ENCODE measurements at places on chromosomes 3 and 15.

GRCh38 chr3:50470658-50471057 lies 32.8 kb downstream of the CACNA2D2 start:
- no peak for DNase-seq

GRCh38 chr3:110568246-110568645 lies 503.4 kb upstream of the NECTIN3 start:
- no peak for DNase-seq

GRCh38 chr3:40620151-40620550 lies 95.4 kb downstream of the ZNF621 start:
- no peak for DNase-seq

DNA sequence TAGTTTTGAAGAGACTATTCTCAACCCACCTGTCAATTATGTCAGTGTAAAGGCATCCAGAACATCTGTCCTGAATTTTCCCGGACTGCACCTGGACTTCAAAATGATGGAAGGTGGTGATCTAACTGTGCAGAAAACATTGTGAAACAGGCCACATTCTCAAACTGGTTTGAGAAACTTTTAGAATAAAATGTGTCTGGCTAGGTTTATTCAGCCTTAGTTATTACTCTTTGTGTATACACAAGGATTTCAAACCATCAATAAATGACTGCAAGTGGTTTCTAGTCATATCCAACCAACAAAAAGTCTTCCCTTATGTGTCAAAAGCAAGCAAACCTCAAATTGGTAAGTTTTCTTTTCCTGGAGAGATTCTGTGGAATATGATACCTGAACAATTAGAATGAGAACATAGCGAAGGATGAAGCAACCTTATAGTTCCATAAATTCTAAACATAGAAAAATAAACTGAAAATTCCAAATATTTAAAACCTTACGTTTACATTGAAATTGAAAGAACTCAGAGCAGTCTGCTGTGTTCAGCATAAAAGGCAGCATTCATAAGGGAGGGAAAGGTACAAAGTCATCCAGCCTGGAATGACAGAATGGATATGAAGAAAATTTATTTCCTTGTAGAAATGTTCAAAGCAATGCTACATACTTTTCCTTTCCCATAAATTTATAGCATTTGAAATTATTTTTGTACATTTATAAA lies 306.6 kb upstream of the TGFBR2 start:
- no peak for DNase-seq

DNA sequence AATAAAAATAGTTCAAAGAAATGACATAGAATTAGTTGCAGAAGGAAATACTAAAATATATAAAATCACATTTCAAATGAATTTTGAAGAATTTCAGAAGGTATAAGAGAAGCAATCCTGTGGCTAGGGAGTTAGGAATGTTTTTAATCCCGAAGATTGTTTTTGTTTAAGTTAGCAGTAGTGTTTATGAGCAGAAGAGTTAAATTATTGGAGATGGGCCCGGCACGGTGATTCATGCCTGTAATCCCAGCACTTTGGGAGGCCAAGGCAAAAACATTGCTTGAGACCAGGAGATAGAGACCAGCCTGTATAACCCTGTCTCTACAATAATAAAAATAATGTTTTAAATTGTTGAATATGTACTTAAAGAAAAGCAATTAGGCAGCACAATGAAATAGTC lies 432.5 kb downstream of the MFSD1 start:
- no peak for DNase-seq

DNA sequence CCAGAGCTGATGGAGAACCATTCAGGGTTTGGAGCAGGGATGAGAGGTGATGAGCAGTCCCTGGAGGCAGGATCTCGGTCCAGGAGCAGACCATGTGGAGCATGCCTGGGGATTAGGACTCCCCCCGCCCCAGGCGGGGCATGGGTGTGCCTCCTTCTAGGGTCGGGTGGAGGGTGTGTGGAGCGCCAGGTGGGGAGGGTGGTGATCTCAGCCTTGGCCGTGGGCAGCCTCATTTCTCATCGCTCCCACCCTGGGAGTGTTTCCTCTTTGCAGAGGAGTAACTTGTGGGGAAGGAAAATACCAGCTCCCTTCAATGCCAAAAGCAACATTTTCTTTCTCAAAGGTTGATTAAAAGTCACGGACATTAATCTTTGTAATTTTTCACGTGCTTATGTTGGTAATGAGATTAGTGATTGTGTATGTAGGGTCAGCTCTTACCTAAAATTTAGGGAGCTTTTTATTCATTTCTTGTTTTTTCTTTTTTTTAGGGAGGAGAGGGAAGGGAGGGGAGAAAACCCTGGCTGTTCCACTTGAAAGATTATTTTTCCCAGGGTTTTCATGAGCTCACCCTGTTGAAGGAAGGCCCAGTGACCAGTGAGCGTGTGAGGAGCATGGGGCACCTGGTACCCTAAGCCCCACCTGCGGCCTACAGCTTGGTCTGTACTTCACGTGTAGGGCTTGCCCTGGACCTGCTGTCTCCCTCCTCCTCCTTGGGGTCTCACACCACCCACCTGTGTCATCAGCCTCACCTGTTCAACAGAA lies 11.0 kb downstream of the FBLN2 start:
- no peak for DNase-seq

- no peak for DNase-seq
These were observed 17.4 kb downstream of the GRIP2 start for GRCh38 chr3:14522768-14523167.

DNA sequence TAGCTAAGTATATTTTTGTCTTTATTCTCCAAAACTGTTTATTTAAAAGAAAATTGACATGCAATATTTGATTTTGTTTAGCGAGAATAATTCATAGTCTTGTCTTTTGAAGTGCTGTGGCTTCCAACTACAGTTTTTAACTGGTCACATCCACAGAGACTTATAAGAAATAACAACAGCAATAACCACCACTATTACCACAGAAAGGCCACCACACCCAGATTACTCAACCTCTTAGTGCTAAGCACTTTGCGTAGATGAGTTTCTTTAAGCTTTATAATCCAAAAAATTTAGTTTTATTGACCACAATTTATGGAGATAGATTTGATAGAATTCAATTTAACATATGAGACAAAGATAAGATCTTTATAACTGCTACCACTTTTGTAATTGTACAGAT lies 468.4 kb upstream of the UBE2E2 start:
- DNase-seq = no peak

DNA sequence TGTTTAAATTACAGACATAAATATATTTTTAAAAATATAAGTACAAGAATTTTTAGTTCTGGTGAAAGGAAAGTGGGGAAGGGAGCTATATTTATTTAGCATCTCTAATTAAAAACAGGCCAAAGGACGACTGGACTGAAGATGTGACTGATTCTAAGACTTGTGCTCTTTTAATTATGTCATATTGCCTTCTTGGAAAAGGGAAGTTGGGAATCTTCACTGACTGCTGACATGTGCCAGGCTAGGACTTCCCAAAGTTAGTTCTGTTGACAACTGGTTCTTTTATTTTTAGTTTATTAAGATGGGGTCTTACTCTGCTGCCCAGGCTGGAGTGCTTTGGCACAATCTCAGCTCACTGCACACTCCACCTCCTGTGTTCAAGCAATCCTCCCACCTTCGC lies 13.5 kb downstream of the CNOT10 start:
- DNase-seq = no peak

DNA sequence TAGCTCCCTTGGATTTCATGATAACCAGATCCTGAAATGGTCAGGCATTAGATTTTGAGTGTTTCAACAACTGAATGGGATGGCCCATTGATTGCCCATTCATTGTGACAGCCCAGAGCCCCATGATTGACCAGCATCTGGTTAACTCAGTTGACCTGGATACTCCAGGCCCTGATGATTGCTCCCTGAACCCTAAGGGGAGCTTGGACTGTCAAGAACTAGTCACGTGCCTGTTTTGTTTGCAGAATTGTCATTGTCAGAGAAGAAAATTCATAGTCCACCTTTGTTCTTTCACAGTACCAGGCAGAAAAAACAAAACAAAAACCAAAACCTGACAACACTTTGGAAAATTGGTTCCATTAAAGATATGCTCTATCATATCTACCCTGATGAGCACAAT lies 241.3 kb upstream of the ONECUT1 start:
- no peak for DNase-seq

- DNase-seq = no peak
These were observed 51.2 kb downstream of the KCNAB1 start for GRCh38 chr3:156171281-156172267.

Measured in amygdala (tissue), 56 donors.